H1 (cell line): ENCODE measurements at places on chromosomes 1 and 21.

DNA sequence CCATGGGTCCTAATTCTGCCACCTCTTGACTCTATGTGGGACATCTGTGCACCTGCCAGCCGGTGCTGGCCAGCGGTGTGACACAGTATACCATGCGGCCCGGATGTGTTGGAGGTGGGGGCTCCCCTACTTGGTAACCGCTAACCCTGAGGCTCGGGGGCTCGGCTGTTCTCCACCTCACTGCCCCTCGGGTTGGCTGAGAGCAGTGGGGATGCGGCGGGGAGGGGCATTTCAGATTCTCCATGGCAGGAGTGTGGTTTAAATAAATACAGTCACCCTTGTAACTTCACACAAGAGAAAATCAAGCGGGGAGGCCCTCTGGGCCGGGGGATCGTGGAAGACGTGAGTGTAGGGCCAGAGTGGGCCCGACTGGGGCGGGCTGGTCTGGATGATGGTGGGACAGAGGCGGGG lies 11.0 kb downstream of the KRTAP10-1 start:
- no peak for DNase-seq

DNA sequence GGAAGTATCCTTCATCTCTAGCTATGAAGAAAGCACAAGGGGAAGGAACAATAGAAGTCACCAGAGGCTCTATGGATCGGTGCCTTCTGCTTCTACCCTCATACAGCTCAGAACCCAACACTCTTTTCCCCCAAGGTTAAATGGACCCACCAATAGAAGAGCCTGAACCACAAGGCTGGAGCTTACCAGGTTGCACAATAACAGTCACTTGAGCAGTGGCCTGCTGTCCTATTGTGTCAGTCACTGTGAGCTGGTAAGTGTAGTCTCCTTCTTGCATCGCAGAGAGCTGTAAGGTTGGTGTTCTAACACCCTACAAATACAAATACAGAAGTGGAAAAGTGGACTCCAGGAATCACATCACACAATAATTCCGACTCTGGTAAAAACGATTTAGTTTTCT lies 103.0 kb downstream of the KIAA0319L start:
- DNase-seq, result no peak

DNA sequence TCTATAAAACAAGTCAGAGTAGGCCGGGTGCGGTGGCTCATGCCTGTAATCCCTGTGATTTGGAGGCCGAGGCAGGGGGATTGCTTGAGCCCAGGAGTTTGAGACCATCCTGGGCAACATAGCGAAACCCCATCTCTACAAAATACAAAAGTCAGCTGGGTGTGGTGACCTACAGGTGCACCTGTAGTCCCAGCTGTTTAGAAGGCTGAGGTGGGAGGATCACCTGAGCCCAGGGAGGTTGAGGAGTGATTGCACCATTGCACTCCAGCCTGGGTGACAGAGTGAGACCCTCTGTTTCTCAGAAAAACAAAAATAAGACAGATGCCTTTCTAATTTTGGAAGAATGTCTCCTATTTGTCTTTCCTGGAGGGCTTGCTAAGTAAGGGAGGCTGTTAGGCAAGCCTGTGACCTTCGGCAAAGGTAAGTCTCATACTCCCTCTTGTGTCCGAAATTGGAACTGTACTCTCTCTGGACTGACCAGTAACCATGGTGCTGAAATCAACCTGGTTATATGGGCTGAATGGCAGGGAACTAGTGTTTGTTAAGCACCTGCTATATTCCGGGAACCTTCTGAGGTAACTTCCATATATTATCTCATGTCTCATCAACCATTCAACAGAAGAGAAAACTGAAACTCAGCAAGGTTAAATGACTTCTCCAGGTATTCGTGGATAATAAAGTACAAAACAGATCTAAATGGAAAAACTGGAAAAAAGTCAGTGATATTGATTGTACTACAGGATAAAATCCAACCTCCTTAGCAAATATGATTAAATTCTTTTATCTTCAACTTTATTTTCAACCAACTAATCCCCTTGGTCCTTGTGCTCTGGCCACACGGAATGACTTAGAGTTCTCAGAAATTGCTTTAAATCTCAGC lies 11.8 kb upstream of the RAB3B start:
- peak; percentile 65 for DNase-seq

GRCh38 chr1:179425186-179425585 lies 59.4 kb downstream of the AXDND1 start:
- no peak for DNase-seq
